ENCODE measurements at places on chromosomes 12 and 14. TPM values are rescaled to one million over a fixed set of nuclear protein-coding genes. Genes with fewer than 3 reads are reported as not detected.

Gene TTC9
- 4.2 TPM for total RNA-seq

Gene INSM2
- 0.09 TPM for total RNA-seq

- peak; percentile 98 for DNase-seq
Measured at GRCh38 chr14:95561001-95561412, 26.2 kb downstream of the GLRX5 start.

DNA sequence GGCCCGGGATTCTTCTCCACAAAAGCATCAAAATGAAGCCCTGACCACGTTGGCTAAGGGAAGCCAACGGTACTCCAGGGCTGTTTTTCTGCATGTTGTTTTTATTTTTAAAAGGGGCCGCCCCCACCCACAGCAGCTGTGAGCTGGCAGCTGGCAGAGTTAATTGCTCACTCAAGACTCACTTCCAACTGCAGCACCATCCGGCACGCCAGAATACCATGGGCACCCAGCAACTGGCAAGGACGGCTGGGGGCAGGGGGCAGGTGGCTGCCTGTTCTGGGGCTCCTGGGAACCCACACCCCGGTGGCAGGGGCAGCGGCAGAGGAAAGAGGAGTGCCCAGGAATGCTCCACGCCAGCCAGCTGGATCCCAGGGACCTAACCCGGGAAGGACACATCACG, 44.3 kb downstream of the NCOR2 start:
- no peak for DNase-seq

DNA sequence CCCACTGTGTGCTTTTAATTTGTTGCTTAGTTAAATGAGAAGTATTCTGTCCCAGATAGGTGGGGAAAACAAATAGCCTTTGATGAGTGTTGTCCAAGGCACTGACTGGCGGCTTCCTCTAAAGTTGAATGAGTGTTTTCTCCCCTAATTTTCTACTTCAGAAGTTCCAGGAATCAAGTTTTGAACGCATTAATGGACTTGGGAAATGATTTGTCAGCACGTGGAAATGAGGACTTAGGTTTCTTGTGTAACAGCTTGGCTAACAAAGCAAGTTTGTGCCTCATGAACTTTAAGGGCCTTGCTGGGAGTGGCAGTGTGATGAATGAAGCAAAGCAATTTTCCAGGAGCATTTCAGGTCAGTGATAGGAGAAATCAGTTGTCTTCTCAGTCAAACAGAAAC, 56.9 kb downstream of the LIN52 start:
- no peak for DNase-seq

GRCh38 chr12:27434673-27435565, 11.6 kb upstream of the SMCO2 start:
- DNase-seq: peak; percentile 9

DNA sequence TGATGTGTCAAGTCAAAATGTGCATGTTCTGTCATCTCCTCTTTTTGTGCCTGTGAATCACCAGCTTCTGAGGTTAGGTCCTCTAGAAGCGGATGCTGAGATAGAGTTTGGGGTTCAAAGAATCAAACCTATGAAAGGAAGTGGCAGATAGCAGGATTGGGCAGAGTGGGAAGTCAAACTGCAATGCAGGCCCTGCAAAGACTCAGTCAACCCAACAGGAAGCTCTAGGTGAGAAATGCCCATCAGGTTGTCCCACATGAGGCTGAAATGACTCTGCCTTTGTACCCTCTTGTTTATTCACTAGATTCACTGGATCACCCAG, 4.5 kb upstream of the MIA2 start:
- DNase-seq: no peak
